ENCODE measurements at places on chromosomes 3 and 15.

- DNase-seq, result no peak
Measured at GRCh38 chr15:59594493-59594942, 17.1 kb upstream of the GCNT3 start.

GRCh38 chr3:195189821-195190220, 81.1 kb downstream of the XXYLT1 start:
- no peak for DNase-seq

DNA sequence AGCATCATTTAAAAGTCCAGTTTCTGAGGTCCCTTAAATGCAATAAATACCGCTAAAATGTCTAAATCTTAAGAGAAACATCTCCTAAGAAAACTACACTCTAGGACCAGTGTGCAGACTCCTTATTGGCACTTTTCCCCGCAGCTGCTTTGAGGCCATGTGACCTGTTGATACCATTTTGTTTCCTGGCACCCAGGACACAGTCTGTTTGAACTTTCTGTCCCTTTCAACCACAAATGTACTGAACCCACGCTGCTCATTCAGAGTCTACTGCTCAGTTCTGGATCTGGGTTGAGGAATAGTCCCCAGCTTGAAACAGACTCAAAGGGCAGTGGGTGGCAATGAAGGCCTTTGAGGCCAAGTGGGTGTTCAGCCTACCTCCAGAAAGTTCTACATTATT, 17.1 kb downstream of the LDHAL6B start:
- no peak for DNase-seq

DNA sequence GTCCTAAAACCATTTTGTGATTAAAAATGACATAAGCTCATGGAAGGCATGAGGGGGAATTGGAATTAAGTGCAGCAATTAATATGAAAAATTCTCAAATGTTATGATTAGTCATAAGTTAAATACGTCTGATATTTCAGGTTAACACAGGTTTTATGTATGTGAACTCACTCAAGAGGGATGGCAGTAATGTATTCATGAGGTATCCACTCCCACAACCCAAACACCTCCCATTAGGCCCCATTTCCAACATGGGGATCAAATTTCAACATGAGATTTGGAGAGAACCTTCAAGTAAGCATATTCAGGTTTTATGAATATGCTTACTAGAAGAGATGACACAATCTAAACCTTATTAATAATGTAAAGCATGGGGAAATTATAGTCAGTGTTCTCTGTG, 41.6 kb upstream of the IL20RB start:
- DNase-seq, result no peak

DNA sequence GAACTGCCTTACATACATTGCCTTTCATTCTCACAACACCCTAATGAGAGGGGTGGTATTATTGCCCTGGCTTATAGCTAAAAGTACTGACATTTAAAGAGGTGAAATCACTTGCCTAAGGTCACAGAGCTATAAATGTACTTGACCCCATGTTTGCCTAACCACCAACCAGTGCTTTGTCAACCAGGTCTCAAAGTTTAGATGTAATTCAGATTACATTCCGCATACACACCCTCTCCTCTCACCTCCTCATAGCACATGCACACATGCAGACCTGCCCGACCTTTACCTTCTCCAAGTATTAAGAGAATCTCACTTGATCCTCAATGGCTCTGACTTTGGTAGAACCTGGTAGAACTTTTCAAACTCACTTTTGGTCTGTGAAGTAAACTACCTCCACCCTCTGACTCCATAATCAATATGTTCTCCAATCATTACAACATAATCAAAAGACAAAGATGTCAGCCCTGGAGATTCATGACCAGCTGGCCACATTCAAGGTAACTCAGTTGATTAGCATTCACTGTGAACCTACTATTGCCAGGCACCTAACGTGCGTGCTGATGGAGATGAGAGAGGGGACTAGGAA, 63.2 kb upstream of the HES1 start:
- DNase-seq, result no peak

DNA sequence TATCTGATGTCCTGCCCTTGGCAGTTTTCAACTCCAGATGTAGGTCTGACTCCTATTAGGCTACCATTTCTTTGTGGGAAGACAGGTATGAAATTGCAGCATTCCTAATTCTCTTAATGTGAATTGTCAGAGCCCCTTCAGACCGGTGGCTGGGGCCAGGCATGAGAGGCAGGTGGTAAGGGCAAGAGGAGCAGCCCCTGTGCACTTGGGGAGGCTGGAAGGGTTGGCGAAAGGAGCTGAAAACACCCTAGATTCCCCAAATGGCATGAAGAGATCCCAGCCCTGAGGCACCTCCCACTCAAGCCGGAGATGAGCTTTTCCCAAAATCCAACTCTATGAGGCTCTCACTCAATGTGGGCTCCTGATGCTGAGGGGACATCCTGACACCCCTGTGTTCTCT, 453.2 kb downstream of the NR2F2 start:
- DNase-seq, result no peak

DNA sequence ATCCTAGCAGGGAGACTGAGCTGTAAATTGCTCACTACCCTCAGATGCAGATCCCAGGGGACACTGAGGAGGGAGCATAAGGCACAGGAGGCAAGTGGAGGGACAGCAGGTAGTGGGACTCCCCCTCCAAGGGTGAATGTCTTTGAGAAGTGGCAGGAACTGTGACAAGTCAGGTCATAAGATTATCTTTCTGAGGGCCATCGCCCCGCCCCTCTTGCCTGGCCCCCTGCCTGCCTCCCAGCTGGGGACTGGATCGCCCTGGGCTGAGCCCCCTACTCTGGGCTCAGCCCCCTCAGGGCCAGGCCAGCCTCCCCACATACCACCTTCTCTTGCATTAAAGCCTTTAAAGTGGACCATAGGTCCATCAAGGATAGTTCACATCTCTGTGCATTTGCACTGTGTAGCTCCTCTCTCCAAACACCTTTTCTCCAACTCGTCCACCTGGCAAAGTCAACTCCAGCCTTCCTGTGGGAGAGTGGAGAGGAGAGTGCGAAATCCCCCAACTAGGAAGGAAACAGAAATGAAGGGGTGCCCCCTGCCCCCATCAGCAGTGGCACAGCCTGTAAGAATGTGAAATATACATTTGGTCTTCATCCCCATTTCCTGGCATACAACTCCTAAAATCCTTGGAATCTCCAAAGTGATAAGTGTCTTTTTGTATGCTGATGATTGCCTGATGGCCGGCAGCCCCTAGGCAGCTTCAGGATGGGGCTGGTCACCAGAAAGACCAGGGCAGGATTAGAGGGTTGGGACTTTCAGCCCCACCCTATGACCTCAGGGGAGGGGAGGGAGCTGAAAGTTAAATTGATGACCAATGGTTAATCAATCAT, 14.7 kb downstream of the PIF1 start:
- no peak for DNase-seq

- no peak for DNase-seq
Measured at GRCh38 chr3:46852839-46853355, 10.3 kb downstream of the MYL3 start.

DNA sequence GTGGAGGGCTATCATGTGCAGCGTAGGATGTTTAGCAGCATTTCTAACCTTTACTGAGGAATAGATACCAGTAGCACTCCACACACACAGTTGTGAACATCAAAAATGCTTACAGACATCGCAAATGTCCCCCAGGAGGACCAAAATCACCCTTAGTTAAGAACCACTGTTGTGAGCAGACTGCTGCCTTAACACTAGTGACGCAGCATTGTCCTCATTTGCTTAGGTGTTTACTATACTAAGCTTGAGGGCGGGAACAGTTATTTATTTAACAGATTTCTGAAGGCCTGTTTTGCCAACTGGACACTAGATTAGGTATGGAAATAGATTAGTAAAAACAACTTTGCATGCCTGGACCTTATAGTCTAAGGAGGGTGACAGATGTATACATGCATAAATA, 2.3 kb downstream of the PPP2R3A start:
- no peak for DNase-seq

GRCh38 chr15:38019066-38019465, 84.6 kb downstream of the TMCO5A start:
- no peak for DNase-seq

DNA sequence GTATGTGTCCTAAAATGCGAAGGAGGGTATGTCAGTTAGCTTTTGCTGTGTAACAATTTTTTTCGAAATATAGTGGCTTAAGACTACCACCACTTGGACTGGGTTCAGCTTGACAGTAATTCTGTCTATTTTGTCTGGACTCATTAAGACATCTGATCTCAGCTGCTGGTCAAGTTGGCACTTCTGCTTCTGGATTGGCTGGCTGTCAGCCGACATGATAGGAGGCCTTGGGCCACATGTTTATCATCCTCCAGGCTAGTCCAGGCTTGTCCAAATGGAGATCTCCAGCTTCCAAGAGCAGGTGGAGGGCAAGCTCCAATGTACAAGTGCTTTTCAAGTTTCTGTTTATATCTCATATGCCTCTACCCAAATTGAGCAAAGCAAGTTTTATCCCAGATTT, 95.9 kb downstream of the GALK2 start:
- DNase-seq, result no peak

GRCh38 chr3:136932523-136932922, 25.3 kb upstream of the IL20RB start:
- DNase-seq, result no peak

DNA sequence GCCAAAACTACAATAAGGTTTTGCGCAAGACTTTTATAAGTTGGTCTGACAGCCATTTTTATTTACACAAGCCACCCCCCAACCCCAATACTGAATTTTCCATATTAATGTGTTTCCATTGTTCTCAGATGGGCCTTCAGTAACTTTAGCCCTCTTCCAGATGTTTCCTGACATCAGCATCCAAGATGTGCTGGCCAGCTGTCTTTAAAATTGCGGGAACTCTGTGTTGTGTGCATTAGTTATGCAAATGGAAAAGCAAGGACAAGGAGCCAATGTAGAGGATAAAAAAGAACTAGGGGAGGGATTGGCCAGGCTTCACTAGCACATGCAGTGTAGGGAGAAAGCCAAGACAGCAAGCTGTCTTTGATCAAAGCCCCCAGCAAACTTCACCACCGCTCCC, 45.4 kb downstream of the COMMD2 start:
- no peak for DNase-seq

DNA sequence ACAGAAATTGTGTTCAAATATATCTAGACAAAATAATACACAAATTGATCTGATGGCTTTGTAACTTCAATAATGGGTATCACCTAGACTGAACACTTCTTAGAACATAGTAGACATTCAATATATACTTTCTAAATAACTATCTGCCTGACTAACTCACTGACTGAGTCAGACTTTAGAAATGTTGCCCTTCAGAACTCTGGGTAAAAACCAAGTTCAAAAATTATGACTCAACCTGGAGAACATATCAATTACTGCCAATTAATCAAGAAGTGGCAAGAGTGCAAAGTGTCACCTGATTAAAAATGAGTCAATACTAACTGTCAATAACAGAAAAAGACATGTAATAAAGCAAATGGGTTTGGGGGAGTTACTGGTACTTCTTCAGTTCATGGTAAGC, 144.6 kb upstream of the TMCO5A start:
- DNase-seq, result no peak

- DNase-seq, result no peak
Measured at GRCh38 chr3:158712443-158712842, 19.8 kb downstream of the RARRES1 start.

- no peak for DNase-seq
Measured at GRCh38 chr15:69027976-69028518, 13.6 kb downstream of the NOX5 start.

DNA sequence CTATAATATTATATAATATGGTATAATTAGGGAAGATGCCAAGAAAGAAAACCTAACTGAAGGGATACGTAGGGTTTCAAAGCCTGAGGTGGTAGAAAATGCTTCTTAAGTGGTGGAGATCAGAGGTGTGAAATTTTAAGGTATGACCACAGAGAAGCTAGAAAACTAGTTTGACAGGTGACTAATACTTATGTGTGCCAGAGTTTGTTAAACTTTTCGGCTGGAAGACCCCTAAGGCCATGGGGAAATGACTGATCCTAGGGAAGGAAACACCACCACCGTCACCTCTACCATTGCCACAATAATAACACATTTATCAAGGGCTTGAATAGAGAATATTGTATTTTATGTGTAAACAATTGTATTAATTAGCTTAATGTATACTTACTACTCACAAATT, 261.4 kb upstream of the GBE1 start:
- DNase-seq, result no peak

DNA sequence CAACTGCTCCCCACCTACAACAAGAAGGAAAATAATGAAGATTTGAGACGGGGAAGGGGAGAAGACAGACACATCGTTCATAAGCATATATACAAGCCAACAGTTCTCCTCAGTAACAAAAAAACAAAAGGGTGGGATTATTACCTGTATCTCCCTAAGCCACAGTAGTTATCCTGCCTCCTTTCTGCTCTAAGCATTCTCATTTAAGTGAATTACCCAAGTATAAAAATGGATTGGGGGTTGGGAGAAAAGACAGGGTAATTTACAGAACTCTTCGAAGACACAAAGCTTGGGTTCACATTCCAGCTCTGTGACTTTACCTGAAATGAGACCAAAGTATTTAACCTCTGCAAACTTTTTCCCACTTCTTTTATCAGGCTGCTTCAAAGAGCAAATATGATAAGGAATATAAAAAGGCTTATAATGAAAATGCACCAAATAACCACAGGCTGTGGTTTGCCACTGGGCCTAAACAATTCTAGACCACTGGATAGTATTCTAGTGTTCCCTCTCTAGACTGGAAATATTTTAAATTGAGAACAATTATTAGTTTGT, 64.4 kb downstream of the UACA start:
- no peak for DNase-seq

DNA sequence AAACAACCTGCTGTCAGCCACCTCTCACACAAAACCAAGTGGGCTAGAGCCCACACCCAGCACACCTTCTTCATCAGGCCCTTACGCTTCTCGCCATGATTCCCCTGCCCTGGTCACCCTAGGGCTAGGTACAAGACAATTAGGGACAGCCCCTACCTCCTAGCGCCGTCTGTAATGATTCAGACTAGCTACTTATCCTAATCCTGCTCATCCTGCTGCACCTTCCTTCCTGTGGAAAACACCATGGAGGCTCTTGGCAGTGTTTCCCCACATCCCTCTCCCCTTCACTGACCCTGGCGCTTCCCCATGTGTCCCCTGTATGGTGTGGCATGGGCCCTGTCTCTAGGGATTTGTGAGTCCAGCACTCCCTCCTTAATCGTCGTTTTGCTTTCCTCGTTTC, 39.6 kb upstream of the ICE2 start:
- no peak for DNase-seq

- no peak for DNase-seq
Measured at GRCh38 chr3:12117473-12117872, 41.2 kb downstream of the TIMP4 start.

Measured in stimulated activated CD4-positive, alpha-beta T cell treated with anti-CD3 and anti-CD28 coated beads, Interleukin-4, amount 100 ng/mL, for 48 hours (primary cell).